ENCODE measurements at places on chromosomes 7 and 10.

DNA sequence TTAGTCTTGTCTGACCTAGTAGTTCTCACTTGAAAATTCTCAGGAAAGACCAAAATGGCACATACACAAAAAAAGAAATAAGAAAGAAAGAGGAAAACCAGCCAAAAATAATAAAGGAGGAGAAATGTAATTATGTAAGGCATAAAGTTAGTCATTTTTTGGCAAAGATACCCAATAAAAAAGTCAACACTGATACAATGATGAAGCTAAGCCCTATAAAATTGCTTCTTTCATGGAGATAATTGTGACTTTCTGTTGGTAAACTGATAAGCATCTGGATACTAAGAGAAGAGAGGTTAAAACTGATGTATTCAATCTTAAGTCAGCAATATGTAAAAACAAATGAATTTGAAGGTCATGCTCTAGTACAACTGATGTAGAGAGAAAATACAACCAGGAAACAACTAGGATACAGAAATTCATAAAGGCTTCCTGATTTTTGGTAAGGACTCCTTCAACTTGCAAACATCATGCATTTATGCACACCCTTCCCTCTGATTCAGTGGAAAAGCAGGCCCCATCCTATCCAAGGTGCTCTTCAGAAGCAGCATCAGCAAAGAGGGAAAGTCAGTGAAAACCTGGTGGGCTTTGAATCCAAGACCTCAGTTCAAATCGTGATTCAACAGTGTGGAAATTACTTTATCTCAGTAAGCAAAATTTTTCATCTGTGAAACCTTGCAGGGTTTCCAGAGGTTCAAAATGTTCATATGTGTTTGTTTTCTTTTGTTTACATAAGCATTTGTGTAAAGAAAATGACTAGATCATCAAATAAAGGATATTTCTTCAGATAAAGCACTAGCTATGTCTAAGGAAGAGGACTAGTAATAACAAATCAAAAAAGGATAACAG lies 32.6 kb downstream of the IMMP2L start:
- no peaks in the 10 kb centered on the region for H3K4me1 ChIP-seq
- H3K27ac ChIP-seq, result no peak overlapping the region
- peaks cover under 1% of the 10 kb centered on the region for H3K36me3 ChIP-seq

GRCh38 chr7:52260046-52260665 lies 775.3 kb upstream of the POM121L12 start:
- H3K4me1 ChIP-seq, result no peaks in the 10 kb centered on the region
- H3K4me3 ChIP-seq, result no peak overlapping the region
- DNase-seq, result no peak
- no peaks in the 10 kb centered on the region for H3K36me3 ChIP-seq
- H3K27me3 ChIP-seq, result no peaks in the 10 kb centered on the region

DNA sequence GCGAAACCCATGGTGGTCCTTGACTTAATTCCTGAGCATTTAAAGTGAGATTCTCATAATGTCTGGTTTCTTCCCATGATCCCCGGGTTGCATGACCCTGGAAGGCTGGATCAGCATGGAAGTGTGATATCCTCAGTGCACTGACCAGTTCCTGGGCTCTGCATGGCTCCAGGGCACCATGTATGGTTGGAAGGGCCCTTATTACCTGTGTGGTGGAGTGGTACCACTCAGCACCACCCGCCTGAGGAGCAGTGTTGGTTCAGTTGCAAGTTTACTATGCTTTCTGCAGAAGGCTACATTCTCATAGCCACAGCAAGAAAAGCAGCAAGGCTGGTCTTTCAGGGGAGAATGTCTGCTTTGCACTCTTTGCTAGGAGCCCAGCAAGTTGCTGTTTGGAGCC lies 325.7 kb upstream of the MKI67 start:
- H3K36me3 ChIP-seq, result no peaks in the 10 kb centered on the region
- peaks cover 4% of the 10 kb centered on the region for H3K27me3 ChIP-seq
- H3K4me3 ChIP-seq, result no peak overlapping the region
- no peak for DNase-seq
- no peak overlapping the region for H3K27ac ChIP-seq

- H3K27me3 ChIP-seq, result no peaks in the 10 kb centered on the region
- no peak overlapping the region for H3K27ac ChIP-seq
- no peak for DNase-seq
- no peaks in the 10 kb centered on the region for H3K36me3 ChIP-seq
- H3K4me1 ChIP-seq, result peaks cover 24% of the 10 kb centered on the region
These were observed 9.1 kb downstream of the RPA3 start for GRCh38 chr7:7709291-7709690.

- H3K27me3 ChIP-seq, result peaks cover 88% of the 10 kb centered on the region
- H3K27ac ChIP-seq, result no peak overlapping the region
- peaks cover 24% of the 10 kb centered on the region for H3K4me1 ChIP-seq
- peak; percentile 9 for DNase-seq
- peak overlapping the region; percentile 85 for H3K4me3 ChIP-seq
These were observed 829 bp downstream of the CHRM2 start for GRCh38 chr7:136869001-136869961.

Data from neural crest cell (in vitro differentiated cells).